ENCODE measurements at places on chromosomes 12 and 14.

DNA sequence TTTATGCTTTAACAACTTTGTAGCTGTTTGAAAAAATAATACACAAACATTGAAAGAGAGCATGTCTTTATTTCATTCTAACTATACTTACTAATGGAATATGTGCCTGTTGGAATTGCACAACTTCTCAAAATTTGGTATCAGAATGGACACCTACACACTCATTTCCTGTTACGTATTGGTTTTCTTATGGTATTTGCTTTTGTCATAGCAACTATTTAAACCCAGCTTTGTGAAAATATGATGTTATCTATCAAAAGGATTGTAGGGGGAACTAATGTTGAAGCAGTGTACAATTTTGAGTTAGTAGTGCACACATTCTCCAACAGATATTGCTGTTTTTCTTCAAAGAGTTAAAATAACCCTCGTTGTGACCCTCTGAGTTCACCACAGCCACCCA is 52.6 kb downstream of the RBMS2 start:
- DNase-seq: no peak

GRCh38 chr14:71469643-71470335 is 462.4 kb upstream of the RGS6 start:
- DNase-seq: no peak

- DNase-seq: no peak
Observed at GRCh38 chr12:98109266-98109665, 406.1 kb upstream of the TMPO start.

- no peak for DNase-seq
Observed at GRCh38 chr14:21061347-21061668, 3.7 kb downstream of the RNASE8 start.

DNA sequence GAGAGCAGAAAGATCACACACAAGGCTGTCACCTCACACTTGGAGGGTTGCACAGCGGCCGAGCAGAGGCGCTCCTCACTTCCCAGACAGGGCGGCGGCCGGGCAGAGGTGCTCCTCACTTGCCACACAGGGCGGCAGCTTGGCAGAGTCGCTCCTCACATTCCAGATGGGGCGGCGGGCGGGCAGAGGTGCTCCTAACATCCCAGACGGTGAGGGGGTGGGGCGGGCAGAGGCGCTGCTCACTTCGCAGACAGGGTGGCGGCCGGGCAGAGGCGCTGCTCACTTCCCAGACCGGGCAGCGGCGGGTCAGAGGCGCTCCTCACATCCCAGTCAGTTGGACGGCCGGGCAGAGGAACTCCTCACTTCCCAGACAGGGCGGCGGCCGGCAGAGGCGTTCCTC is 9.1 kb downstream of the TMBIM4 start:
- DNase-seq: no peak
